ENCODE measurements at places on chromosomes 2 and 18.

DNA sequence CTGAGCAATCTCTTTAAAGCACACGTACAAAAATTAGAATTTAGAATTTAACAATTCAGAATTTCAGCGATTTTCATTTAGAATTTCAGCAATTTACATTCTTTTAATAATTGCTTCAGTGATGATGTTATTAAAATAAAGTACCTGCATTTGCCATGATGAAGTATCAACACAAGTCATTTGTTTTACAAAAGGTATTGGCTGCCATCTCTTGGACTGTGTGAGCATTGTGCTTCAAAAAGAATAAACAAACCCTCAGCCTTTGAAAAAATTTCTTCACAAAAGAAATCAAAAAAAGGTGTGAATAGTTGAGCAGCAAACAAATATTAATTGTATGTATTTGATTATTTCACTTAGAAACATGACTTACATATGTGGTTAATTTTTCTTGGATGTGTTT is 27.1 kb upstream of the ZC3H15 start:
- no peak for DNase-seq

- no peak for DNase-seq
Observed at GRCh38 chr18:68181956-68182355, 533.0 kb downstream of the TMX3 start.

GRCh38 chr2:70985283-70985688 is 6.9 kb downstream of the ANKRD53 start:
- DNase-seq, result no peak

- peak; percentile 26 for DNase-seq
Observed at GRCh38 chr2:206084439-206084869, 1.5 kb downstream of the INO80D start.

DNA sequence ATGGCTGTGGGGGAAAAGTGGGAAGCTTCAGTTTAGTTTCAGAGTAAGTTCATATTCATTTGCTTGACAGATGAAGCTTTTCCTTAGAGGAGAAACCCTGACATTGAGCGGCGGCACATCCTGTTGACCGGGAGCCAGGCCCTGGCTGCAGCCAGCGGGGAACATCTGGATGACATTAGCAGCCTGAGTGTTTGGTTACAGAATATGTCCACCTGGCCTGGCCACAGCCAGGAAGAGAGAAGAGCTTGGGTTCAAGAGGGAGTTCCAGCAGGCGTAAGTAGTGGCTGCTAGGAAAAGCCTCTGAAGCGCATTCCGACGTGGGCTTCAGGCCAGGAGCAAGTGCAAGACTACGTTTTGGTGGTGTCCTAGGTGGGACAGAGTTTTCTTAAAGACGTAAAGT is 144.9 kb upstream of the MYCN start:
- DNase-seq, result no peak

DNA sequence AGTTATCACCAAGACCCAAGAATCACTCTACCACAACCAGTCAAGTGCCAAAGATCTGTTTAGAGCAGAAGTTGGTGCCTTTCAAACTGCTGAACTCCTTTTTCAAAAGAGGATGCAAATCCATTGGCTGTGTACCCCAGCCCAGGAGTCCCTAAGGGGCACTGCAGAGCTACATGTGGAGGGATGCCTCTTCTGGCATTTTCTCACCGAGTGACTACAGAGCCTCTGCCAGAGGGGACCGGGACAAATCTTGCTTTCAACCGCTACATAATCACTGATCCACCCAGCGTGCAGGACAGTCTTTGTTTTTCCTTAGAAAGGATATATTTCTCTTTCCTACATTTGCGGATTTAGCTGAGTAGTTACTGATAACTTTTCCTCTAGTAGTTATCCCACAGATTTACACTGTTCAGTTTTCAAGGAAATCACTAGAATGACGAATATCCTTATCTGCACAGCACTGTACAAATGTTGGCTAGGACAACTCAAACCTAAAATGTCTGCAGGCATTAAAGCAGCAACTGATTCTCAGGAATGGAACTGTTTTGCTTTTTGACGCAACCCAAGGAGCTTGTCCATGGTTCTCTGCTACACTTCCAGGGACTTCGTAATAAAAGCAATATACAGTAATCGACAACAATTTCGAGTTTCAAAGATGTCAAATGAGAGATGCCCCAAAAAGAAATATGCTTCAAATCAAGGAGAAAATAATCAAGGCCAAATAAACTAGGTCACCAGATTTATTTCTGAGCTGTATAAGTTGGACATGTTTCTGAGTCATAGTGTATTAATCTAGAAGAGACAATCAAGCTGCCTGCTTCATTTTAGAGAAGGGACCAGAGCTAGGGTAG is 24.1 kb downstream of the EPB41L3 start:
- DNase-seq, result peak; percentile 28

GRCh38 chr2:85705680-85706039 is 11.5 kb downstream of the GNLY start:
- DNase-seq, result no peak

DNA sequence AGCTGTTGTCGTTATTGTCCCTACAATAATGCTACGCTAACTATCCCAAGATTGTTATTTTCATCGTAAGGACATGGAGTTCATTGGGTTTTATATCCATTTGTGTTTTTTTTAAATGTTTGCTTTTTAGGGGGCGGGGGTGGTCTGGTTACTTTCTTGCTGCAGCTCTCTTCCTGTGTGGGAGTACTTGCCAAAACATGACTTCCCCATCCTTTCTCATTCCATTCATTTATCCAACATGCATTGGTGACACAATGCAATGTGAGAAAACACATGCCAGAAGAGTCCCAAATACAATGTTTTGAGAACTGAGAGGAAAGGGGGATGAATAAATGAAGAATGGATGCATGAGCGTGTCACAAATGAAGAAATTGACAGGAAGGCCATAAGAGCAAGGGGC is 55.9 kb downstream of the E2F6 start:
- no peak for DNase-seq

DNA sequence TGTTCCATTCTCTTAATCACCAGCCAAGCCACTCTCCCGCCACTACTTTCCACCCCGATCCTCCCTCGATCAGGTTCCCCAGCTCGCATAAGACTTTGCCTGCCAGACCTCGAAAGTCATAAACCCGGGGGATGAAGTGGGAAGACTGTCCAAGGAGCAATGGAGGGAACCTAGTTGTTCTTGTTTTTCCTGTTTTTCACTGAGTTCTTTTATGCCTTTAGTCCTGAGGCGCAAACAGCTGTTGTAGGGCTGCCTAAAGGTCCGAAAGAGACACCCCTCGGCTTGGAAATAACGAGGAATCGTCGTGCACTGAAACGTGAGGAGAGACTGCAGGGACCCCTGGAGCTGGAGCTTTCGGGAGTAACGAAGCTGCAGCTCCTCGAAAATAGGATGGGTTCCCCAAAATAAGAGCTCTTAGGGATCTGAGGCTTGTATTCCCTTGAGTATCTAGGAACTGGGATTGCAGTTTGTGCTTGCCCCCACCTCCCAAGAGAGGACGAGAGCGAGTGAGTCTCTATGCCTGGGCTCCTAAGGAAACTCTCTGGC is 1.7 kb upstream of the HOXD12 start:
- no peak for DNase-seq

DNA sequence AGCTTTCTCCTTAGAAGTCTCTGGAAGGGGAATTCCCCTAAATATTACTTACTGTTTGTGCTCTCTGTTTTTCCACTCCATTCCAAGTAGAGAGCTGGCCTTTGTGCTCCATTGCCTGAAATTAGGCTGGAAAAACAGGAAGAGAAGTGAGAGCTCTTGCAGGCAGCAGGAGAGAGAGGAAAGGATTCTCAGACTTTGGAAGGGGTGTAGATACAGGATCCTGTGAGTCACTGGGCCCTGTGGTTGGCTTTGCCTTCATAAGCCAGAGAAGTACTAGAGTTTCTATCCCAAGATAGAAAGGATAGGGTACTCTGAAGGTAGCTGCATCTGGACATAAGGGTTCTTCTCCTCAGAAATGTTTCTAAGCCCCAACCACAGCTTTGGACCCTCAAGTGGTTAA is 188.9 kb downstream of the CMPK2 start:
- DNase-seq, result no peak

GRCh38 chr2:118710481-118710880 is 137.0 kb downstream of the EN1 start:
- DNase-seq, result no peak
